AML-193 (cell line): ENCODE measurements at places on chromosomes 12 and 14.

DNA sequence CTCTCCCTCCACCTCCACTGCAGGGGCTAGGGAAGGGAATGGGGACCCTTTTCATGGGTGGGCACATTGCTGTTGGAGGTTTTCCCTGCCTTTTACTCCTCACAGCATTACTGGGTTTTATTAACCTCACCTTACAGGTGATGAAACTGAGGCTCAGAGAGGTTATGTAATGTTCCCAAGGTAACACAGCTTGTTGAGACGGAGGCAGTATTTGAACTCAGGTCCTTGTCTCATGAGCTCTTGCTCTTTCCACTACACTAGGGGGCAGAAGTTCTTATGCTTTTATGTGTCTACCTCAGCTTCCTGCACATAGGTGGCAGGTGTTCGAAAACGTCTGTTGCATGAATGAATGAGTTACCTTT is 11.7 kb downstream of the CISTR start:
- no peak for DNase-seq

DNA sequence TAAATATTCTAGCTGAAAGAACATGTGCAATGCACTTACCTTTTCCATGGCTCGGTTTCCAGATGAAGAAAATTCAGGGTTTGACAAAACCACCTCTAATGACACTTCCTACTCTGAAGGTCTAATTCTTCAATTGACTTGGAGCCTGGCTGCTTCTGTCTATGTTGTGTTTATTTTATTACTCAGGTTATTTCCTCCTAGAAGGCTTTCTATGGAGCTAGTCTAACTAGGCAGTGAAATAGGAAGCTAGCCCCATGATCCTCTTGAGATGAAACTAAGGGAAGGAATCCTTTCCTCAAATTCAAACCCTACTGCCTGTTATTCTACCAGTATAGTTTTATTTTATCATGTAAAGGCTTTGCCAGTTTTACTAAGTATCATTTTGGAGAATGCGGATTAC is 20.9 kb upstream of the IFNG-AS1 start:
- DNase-seq, result no peak

DNA sequence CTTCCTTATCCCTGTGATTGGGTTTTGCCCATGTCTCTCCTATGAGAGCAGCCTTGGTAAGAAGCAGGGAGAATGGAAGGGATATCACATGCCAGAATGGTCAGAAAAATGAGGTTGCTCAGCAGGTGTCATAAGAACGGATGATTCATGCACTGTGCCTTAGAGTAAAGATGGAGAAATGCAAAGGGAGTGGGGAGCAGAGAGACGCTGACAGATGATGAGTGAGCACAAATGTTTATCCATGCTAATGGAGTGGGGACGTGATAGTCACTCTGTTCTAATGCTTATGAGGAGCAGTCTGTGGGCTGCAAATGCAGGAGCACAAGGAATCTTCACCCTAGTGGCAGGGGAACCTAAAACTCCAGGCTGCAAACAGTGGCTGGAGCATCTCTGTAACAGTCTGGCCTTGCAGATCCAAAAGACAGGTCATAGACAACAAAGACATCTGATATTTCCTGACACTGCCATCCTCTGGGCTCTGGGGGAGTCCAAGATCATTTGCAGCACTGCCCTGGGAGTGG is 243.2 kb downstream of the CACNA1C start:
- DNase-seq, result peak; percentile 16

DNA sequence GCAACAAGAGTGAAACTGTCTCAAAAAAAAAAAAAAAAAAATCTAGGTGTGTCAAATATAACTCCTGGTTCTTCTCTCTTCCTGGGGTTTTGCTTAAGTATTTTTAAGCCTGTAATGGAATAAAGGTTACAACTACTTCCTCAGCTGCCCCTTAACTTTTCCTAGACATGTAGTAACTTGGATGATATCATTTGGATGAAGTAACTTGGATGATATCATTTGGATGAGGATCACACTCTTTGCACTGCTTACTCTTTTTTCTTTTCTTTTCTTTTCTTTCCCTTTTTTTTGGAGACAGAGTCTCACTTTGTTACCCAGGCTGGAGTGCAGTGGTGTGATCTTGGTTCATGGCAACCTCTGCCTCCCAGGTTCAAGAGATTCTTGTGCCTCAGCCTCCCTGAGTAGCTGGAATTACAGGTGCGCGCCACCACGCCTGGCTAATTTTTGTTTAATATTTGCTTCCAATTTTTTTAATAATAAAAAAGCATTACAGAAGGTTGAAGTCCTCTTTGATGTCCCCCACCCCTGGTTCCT is 775 bp upstream of the FAM186A start:
- DNase-seq, result no peak

DNA sequence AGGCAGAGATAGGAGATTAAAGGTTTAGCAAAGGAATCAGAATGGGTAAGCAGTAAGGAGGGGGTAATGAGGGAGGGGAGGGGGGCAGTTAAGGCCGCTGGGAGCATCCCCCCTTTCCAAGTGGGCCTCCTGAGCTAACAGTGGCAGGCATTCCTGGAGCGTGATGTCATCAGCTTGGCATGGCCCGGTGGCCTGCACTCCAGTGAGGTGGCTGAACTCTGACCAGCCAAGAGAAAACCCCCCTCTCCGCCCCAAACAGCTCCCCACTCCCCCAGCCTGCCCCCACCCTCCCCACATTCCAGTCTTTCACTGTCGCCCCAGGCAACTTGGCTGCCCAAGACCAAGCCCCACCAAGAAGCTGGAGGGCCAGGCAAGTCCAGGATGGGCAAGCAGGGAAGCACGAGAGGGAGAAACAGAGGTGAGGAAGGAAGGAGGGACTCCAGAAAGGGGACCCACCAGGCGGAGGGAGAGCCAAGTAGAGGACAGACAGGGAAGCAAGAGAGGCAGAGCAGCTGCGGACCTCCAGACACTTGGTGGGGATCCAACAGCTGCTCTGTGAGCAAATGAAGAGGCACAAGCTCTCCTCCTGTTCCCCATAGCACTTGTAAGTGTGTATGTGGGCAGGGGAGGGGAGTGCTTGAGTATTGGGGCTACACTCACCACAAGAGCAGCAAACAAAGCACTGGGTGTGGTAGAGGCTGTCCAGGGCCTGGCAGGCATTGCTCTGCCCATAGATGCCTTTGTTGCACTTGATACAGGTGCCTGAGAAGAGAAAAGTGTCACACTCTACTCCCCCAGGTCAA is 4.5 kb downstream of the AJUBA start:
- DNase-seq, result no peak

- DNase-seq, result no peak
Observed at GRCh38 chr14:61355892-61356325, 34.5 kb downstream of the PRKCH start.
